ENCODE measurements at places on chromosomes 4 and X.

GRCh38 chrX:17788439-17788838 is 51.1 kb downstream of the SCML1 start:
- DNase-seq: no peak

- DNase-seq: no peak
Measured at GRCh38 chr4:47383829-47384427, 79.6 kb downstream of the COMMD8 start.

- DNase-seq: no peak
Measured at GRCh38 chr4:71862315-71862714, 78.4 kb upstream of the GC start.

DNA sequence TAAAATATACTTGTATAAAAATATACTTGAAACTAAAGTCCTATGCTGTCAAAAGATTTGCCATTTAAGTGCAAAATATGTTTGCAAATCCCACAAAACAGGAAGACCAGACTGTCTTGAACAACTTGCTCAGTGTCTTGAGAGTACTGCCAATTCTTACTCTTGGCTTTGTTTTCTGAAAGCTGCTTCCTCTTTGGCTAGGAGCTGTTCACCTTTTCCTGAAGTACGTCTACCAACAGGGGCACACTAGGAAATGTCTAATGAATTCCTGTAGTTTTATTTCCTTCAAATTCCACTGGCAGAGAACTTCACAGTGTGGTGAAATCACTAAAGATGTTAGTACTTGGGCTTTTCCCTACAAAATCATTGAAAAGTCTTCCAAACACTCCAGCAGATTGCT is 46.4 kb upstream of the ABCG2 start:
- no peak for DNase-seq

DNA sequence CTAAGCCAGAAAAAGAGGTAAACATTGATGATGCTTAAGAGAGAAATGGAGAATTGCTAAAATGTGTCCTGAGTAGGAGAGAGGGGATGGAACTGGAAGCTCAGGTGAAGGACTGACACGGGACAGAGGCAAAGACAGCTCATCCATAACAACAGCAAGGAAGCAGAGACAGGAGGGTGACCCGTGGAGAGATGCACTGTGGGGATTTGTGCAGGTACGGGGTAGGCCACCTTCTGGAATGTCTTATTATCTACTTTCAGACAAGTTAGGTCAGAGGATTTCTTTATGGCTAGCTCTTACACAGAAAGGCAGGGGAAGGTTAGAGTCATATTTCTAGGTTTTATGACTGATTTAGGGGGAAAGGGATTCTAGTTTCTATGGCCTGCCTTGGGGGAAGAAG is 31.7 kb downstream of the RXFP1 start:
- DNase-seq: no peak

DNA sequence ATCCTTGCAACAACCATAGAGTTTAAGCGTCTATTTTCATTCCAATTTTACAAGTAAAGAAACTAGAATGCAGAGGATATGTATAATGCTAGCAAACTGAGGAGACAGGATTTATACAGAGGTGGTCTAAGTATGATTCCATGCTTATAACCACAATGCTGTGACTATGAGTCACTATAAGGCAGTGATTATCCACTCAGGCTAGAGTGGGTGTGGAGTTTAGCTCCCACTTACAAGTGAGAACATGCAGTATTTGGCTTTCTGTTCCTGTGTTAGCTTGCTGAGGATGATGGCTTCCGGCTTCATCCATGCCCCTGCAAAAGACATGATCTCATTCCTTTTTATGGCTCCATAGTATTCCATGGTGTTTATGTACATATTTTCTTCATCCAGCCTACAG is 41.6 kb upstream of the EDA2R start:
- DNase-seq: no peak

DNA sequence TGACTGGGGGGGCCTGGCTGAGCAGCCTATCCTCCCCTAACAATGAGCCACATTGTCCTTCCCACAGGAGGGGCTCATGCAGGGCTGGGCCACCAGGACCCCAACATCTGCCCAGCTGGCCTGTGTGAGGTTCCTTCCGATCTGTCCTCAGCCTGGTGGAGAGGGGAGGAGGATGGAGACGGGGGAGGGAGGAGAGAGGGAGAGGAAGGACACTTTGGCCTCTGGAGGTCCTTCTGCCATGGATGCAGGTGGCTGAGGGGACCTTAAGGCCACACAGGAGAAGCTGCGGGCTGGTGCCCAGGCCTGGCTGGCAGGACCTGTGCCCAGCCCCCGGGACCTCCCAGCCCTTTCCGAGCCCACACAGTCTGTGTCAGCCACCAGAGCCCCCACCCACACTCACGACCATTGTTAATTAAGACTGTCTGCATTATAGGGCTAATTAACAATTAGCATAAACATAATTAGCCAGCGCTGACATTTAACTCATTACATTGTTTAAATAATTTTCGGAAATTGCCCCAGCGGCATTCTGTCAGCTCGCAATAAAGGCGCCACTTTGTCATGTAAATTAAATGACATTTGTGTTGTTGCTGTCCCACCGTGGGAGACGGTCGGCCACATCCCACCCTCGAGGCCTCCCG is 53.0 kb upstream of the NKX1-1 start:
- DNase-seq: no peak

- DNase-seq: no peak
Measured at GRCh38 chr4:73776321-73776729, 36.0 kb downstream of the CXCL8 start.

GRCh38 chr4:81207828-81208227 is 7.2 kb downstream of the PRKG2 start:
- no peak for DNase-seq

DNA sequence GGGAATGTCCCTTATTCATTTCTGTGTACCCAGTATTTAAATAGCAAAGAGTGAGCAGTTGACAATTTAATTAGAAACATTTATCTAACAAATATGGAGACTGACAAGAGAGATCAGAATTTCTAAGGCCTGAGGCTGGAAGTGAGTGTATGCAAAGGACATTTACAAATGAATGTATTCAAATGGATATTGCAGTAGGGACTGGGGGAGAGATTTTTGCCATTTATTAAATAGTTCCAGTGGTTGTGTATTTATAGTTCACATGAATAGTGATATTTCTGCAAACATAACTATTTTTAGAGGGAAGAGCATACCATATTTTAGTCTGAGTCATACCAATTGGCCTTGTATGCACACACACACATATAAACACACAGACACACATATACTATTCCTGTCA is 592.4 kb downstream of the GLUD2 start:
- DNase-seq: no peak

DNA sequence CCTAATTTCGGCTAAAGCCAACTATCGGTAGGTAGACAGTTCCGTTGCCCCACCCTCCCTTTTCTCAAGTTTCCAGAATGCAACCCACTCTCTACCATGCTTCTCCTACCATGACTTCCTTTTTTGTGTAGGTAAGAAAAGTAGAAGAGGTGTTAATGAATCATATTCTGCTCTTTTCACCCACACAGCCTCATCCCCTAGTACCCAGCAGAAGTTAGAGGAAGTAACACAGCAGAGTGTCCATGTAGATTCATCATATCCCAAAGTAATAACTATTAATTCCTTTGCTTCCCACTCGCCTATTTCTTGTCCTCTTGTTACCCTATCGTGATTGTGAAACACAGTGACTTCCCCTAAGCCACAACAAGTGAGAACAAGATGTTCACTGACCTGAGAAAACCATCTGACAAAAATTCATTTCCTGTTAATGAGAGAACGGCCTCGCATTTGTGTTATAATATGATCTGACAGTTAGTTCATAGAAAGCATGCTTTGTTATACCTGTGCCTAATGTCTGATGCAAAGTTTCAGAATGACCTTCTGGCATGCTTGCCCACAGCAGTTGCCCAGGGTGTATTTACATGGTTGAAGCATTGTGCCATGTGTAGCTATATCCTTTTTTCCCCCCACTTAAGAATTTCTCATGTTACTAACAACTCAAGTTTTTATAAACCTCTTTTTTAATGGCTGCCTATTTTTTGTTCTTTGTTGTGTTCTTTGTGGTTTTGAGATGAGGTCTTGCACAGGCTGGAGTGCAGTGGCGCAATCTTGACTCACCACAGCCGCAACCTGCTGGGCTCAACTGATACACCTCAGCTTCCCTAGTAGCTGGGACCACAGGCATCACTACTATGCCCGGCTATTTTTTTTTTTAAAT is 185.6 kb downstream of the RAP1GDS1 start:
- no peak for DNase-seq

- no peak for DNase-seq
Measured at GRCh38 chr4:3879681-3880614, 113.8 kb downstream of the ADRA2C start.

DNA sequence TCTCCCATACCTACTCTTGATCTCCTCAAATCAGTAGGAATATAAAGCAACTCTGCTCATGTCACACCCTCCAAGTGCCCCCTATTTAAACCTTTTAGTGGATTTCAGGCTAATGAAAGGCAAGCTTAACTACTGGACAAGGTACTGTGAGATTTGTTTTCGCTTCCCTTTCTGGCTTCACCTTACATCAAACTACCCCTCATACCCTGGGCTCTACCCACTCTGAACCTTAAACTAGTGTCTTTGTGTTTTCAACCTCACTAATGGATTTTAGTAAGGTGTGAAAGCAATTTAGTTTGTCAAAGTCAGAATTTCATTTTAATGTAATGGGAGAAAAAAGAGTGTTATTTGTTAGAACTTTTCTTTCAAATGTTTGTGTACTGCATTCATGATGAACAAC is 291.7 kb downstream of the INPP4B start:
- DNase-seq: no peak

DNA sequence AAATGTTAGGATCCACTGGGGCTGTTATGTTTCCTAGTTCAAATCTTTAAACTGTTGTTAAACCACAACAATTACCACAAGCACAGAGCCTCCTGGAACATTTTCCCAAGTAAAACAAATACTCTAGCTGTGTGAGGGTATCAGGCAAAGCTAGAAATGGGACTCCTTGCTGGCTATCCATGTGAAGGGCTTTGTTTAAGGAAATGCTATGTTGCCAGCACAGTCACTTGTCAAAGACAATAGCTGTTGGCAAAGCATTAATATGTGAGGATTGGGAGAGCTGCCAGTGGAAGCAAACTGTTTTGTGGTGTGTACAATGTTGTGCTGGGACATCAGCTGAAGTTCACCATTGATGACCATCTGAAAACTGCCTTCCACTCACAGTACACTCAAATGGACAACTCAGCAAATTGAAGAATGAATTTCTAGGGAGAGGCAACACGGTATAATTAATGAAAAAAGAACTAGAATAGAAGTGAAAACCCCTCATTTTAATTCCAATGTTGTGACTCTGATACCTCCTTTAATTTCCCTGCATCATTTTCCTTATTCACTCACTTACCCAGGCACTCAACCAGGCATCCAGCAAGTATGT is 100.8 kb downstream of the ANXA3 start:
- no peak for DNase-seq

DNA sequence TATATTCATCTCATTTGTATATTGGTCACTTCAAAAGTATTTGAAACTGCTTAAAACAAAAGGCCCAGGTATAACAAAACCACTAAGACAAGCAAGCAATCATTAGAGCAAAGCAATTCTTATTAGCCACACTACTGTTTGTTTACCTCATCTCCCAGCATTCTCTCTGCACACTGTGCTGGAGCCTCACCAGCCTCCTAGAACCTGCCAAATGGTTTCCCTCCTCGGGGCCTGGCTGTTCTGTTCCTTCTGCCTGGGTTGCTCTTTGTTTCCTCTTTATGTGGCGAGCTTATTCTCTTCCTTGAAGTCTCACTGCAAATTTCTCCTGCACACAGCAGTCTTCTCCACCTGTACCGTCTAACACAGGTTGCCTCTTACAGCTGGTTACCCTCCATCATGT is 67.5 kb upstream of the MND1 start:
- DNase-seq: no peak

- no peak for DNase-seq
Measured at GRCh38 chr4:73948990-73949706, 32.7 kb downstream of the PF4 start.

- no peak for DNase-seq
Measured at GRCh38 chrX:123230798-123231197, 46.7 kb downstream of the GRIA3 start.

GRCh38 chrX:40853816-40854123 is 118.4 kb upstream of the MED14 start:
- DNase-seq: no peak

DNA sequence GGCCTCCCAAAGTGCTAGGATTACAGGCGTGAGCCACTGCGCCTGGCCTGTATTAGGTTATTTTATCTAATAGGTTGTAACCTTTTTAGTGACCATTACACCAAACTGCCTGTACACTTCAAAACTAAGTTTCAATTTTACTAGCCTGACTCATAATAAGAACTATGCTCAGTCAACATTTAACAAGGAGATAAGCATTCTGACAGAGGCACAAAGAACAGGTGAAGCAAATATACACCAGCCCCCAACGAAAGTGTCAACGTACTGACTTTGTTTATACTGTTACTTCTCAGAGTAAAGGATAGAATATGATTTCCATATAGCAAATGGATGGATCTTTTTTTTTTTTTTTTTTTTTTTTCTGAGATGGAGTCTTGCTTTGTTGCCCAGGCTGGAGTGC is 62.8 kb downstream of the SHISA3 start:
- DNase-seq: no peak

- DNase-seq: no peak
Measured at GRCh38 chrX:126165401-126165720, 728 bp downstream of the DCAF12L2 start.

DNA sequence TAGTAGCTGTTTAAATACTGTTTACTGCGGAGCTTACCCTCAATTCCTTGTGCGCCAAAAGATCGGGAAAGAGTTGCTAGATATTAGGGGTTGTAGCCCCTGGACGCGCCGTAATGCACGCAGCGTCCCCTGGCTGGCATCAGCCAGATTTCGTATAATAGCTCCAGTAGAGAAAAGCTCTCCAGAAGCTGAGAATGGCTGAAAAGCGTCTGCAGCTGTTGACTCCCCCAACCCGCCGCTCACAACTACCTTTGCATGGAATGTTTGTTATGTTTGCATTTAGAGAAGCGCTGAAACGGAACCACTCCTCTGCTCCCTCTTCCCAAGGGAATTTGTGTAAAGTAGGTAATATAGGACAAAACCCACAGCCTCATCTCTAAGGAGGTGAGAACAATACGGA is 3.7 kb downstream of the DOCK11 start:
- DNase-seq: no peak

All from stimulated activated CD8-positive, alpha-beta memory T cell treated with anti-CD3 and anti-CD28 coated beads, Interleukin-7, amount 100 ng/mL, for 1 hour (primary cell).